COLO829 (cell line): ENCODE measurements at places on chromosomes 1 and 21.

DNA sequence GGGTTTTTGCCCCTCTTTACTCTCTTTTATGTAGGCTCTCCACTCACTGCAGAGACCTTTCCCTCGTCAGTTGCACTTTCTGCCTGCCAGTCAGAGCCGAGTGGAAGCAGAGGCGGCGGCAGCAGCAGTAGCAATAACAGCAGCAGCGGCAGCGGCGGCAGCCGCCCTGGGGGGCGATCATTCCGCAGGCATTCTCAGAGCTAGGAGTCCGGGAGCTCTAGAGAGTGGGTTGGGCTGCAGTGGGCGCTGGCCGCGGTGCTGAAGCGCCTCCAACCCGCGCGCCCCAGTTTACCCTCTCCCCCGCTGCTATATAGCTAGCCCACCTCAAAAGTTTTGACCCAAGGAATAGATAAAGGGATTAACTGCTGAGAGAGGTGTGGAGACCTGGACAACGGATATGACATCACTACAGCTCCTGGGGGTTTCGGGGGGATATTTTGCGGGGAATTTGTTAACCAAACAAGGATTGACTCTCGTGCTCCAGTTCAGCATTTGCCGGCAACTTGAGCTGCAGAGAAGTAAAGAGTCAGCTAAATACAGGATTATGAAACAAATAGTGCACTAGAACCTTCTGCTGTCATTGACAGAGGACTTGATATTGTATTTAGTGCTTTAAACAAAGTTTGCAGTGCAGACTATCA lies at the start of gene OLFM3:
TSS of gene OLFM3 (minus strand) at position 102 of the 641 bp plus-strand sequence.
- peak; percentile 13 for DNase-seq

GRCh38 chr1:37797750-37798345 lies 4.2 kb downstream of the MANEAL start:
- no peak for DNase-seq

DNA sequence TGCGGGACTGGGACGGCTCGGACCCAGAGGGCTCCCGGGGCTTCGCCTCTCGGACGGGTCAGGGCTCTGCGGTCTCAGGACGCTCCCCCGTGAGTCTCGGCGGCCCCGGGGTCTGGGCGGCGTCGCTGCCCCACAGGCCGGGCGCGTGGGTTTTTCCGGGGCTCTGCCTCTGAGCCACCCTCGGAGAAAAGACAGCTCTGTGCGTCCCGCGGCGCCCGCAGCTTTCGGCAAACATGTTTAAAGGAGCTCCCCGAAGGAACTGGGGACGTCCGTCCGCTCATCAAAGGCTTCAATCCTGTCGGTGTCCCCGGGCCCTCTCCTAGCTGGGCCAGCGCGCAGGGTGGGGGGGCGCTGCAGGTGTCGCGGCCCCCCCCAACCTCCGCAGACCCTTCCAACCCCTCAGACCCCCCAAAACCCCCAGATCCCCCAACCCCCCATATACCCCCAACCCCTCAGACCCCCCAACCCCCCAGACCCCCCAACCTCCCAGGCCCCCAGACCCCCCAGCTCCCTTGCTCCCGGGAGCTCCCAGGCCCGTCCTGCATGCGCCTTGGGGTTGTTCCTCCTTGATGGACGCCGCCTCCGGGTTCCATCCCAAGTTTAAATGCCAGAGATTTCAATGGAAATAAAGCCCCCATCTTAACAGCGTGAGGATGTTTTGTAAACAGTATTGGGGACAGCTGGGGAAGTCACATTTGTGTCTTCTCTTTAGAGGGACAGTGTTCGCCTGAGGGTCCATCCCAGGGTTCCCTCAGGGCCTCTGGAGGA lies 996 bp upstream of the C1orf159 start:
- no peak for DNase-seq

- peak; percentile 61 for DNase-seq
Measured at GRCh38 chr1:157961805-157962762, 31.4 kb upstream of the KIRREL1 start.

DNA sequence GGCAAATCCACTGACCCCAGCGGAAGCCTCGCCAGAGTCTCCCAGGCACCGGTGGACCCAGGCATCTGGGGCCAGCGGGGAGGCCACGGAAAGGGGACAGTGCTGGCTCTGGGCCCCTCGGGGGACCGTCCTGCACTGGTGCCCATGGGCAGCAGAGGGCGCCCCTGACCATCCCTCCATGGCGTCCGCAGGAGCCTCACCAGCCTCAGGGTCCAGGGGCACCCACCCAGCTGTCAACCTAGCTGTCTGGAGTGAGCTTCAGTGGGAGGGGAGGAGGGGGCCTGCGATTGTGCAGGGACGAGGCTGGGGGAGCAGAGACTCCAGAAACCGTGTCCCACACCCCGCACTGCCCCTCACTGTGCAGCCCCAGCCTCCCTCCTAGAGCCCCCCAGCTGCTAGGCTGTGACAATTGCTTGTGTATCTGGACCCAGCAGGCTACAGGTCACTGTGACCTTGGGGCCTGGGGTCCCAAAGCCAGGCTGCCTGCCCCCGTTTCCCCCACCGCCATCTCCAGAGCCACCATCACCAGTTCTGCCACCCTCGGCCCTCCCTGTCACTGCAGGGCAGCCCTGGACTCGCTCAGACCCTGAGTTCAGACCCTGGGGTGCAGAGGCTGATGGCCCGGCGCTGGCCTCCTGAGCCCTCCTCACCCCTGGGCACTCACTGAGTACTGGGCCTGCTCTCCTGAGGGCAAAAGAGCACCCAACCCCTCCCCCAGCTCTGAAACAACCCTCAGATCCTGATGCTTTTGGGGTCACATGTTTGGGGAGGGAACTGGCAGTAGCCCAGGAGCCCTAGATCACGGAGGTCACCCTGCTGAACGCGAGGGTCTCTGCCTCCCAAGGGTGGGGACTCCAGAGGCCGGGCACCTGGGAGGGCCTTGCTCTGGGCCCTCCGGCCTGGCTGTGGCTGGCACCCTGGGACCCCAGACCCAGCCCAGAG lies 10.6 kb upstream of the COL6A1 start:
- DNase-seq: peak; percentile 37

GRCh38 chr1:27298632-27299384 lies 23.2 kb upstream of the TMEM222 start:
- no peak for DNase-seq

GRCh38 chr1:204032642-204033235 lies 40.2 kb upstream of the SOX13 start:
- no peak for DNase-seq

GRCh38 chr1:214224611-214225354 lies 56.2 kb upstream of the SMYD2 start:
- no peak for DNase-seq

- no peak for DNase-seq
Measured at GRCh38 chr1:46942086-46942485, 810 bp upstream of the CYP4A11 start.

GRCh38 chr1:153231785-153232184 lies 14.4 kb downstream of the PRR9 start:
- DNase-seq: no peak

- no peak for DNase-seq
Measured at GRCh38 chr1:41615981-41616380, 131.5 kb upstream of the EDN2 start.
